ENCODE measurements at places on chromosomes 7 and 10. TPM values are rescaled to one million over a fixed set of nuclear protein-coding genes. Genes with fewer than 3 reads are reported as not detected.

Gene DENND2A
- polyA plus RNA-seq, result not detected

DNA sequence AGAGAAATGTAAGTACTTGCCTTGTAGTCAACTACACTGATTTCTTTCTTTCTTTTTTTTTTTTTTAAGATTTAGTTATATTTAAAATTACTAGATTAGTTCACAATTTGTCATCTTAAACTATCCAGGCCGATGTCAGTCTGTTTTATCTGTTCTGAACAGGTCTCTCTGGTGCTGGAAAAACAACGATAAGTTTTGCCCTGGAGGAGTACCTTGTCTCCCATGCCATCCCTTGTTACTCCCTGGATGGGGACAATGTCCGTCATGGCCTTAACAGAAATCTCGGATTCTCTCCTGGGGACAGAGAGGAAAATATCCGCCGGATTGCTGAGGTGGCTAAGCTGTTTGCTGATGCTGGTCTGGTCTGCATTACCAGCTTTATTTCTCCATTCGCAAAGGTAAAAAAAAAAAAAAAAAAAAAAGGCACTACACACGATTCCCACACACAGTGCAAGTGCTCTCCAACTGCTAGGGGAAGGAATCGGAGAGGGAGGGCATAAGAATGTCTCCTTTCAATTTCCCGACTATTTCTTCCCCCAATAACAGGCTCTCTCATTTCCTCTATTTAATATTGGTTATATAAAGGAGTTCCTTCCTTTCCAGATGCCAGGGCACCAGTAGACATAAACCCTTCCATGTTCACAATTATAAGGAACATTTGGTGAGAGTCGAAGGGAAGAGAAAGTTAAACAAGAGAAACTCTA is 53.4 kb downstream of the PAPSS2 start:
- no peaks in the 10 kb centered on the region for H3K27me3 ChIP-seq
- H3K4me1 ChIP-seq, result no peaks in the 10 kb centered on the region
- DNase-seq, result no peak
- H3K27ac ChIP-seq, result no peak overlapping the region
- H3K4me3 ChIP-seq, result no peak overlapping the region
- H3K36me3 ChIP-seq, result no peaks in the 10 kb centered on the region

GRCh38 chr7:155296788-155297516 is 726 bp upstream of the INSIG1 start:
- peaks cover 3% of the 10 kb centered on the region for H3K36me3 ChIP-seq
- peak overlapping the region; percentile 80 for H3K27ac ChIP-seq
- H3K4me3 ChIP-seq, result peak overlapping the region; percentile 77
- DNase-seq, result no peak
- peaks cover 6% of the 10 kb centered on the region for H3K4me1 ChIP-seq

- no peak overlapping the region for H3K4me3 ChIP-seq
- H3K4me1 ChIP-seq, result no peaks in the 10 kb centered on the region
- no peak overlapping the region for H3K27ac ChIP-seq
- no peaks in the 10 kb centered on the region for H3K36me3 ChIP-seq
These were observed 392.2 kb upstream of the NFE2L3 start for GRCh38 chr7:25759748-25760147.

Gene PHKG1
- polyA plus RNA-seq, result 0.31 TPM

DNA sequence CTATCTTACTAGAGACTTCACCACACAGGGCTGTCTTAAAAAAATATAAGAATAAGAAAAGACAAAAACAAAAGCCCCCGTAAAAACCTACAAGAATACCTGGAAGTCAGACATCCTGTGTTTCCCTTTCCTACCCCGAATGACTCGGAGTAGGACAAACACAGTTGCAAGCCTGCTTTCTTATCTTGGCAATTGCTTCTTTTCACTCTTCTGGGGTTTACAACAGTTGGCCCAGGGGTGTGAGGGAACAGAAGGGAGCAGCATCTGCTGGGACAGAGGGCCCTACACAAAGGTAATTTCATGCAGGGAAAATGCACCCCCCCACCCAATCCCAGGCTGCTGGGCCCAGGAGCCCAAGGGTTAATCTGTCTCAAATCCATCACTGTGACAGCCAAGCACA is 220.6 kb downstream of the ARHGAP12 start:
- no peak overlapping the region for H3K4me3 ChIP-seq
- peak overlapping the region; percentile 92 for H3K27ac ChIP-seq
- peaks cover 31% of the 10 kb centered on the region for H3K4me1 ChIP-seq
- no peak for DNase-seq
- no peaks in the 10 kb centered on the region for H3K27me3 ChIP-seq
- H3K36me3 ChIP-seq, result no peaks in the 10 kb centered on the region

DNA sequence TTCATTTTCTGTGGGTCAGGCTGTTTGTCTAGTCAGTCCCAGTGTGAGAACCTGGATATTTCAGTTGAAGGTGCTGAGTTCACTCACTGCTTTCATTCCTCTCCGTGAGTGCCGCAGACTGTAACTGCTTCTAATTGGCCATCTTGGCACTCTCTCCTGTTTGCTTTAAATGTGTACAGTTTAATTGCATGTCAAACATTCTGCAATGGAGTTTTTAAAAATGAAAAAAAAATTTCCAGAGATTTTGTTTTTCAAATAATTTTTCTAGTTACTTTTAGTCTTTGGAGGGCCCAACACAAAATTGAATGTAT is 87.8 kb downstream of the CCSER2 start:
- H3K4me1 ChIP-seq, result no peaks in the 10 kb centered on the region
- DNase-seq, result no peak
- no peak overlapping the region for H3K4me3 ChIP-seq
- H3K27ac ChIP-seq, result no peak overlapping the region
- no peaks in the 10 kb centered on the region for H3K36me3 ChIP-seq
- no peaks in the 10 kb centered on the region for H3K27me3 ChIP-seq

DNA sequence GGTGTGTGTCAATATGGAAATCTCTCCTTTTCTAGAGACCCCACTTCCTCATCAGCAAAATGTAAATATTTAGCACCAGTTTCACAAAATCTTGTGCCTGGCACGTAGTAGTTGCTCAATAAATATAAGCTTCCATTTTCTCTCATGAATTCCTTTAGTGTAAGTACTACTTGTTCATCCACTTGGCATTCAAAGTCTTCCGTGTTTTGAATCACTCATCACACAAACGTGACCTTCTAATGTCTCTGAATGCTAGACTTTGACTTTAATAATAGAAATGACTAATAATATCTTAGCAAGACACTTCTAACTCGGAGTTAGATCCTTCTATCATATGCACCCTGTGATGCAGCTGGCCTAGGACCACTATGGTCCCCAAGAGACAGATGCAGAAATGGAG is 168.7 kb upstream of the ZNF32 start:
- H3K4me3 ChIP-seq, result no peak overlapping the region
- H3K27ac ChIP-seq, result no peak overlapping the region
- no peaks in the 10 kb centered on the region for H3K27me3 ChIP-seq
- H3K4me1 ChIP-seq, result peaks cover 17% of the 10 kb centered on the region
- no peaks in the 10 kb centered on the region for H3K36me3 ChIP-seq
- no peak for DNase-seq

GRCh38 chr10:96513305-96513697 is 425 bp downstream of the TLL2 start:
- peaks cover 6% of the 10 kb centered on the region for H3K27me3 ChIP-seq
- no peak overlapping the region for H3K27ac ChIP-seq
- H3K36me3 ChIP-seq, result no peaks in the 10 kb centered on the region
- H3K4me1 ChIP-seq, result peaks cover 14% of the 10 kb centered on the region
- DNase-seq, result no peak
- H3K4me3 ChIP-seq, result peak overlapping the region; percentile 74

Gene NPFFR1
- polyA plus RNA-seq, result not detected

Gene ACTR3C
- 6.6 TPM for polyA plus RNA-seq

GRCh38 chr10:130438861-130439260 is 302.7 kb downstream of the GLRX3 start:
- H3K4me1 ChIP-seq, result no peaks in the 10 kb centered on the region
- no peak overlapping the region for H3K4me3 ChIP-seq
- H3K36me3 ChIP-seq, result no peaks in the 10 kb centered on the region
- H3K27ac ChIP-seq, result no peak overlapping the region
- no peak for DNase-seq
- H3K27me3 ChIP-seq, result no peaks in the 10 kb centered on the region

DNA sequence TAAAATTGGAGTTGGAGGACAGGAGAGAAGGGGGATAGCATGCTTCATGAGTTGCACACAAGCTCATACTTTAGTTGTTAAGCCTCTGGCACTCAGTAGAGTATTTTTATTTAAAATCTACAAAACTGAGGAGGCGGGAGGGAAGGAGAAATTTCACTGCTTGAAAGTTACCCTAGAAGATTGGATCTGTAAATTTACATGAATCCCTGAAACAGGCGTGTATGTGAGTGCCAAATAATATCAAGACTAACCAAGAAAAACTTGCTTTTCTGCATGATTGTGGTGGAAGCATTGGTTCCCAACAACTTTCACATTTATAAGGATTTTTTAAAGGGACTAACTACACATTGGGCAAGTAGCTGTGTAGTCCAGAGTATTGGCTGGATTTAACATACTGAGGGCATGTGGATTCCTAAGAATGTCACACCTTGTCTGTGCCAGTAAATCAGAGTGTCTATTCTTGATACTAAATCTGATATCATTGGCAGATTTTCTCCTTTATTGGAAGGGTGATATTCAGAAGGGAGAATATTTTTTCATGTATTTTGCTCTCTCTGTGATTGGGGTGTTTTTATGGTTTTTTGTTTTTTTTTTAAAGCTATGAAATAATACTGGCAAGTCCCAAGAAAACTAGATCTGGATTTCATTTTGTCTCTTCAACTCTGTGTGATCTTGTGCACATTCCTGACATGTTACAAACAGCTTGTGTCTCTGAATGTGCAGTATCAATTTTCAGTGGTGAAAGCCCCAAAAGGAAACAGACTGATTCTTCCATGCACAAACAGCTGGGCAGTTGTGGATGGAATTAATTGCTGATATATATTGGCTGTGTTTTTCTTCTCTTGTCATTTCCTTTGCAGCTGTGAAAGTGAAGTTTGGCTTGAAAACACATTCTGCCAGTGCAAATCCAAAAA is 67.2 kb downstream of the ADD3 start:
- no peaks in the 10 kb centered on the region for H3K36me3 ChIP-seq
- peak overlapping the region; percentile 87 for H3K27ac ChIP-seq
- H3K4me1 ChIP-seq, result peaks cover 49% of the 10 kb centered on the region
- H3K4me3 ChIP-seq, result peak overlapping the region; percentile 19

- no peaks in the 10 kb centered on the region for H3K27me3 ChIP-seq
- H3K4me1 ChIP-seq, result no peaks in the 10 kb centered on the region
- no peak overlapping the region for H3K27ac ChIP-seq
- no peaks in the 10 kb centered on the region for H3K36me3 ChIP-seq
These were observed 327.7 kb downstream of the CXCL12 start for GRCh38 chr10:44056967-44057805.

GRCh38 chr7:7821517-7821916 is 103.1 kb upstream of the RPA3 start:
- no peaks in the 10 kb centered on the region for H3K27me3 ChIP-seq
- H3K4me1 ChIP-seq, result peaks cover 41% of the 10 kb centered on the region
- no peak overlapping the region for H3K4me3 ChIP-seq
- peak overlapping the region; percentile 53 for H3K27ac ChIP-seq
- no peaks in the 10 kb centered on the region for H3K36me3 ChIP-seq

Gene ATG9B
- 1.2 TPM for polyA plus RNA-seq

Gene SAMD8
- polyA plus RNA-seq, result 9.3 TPM

DNA sequence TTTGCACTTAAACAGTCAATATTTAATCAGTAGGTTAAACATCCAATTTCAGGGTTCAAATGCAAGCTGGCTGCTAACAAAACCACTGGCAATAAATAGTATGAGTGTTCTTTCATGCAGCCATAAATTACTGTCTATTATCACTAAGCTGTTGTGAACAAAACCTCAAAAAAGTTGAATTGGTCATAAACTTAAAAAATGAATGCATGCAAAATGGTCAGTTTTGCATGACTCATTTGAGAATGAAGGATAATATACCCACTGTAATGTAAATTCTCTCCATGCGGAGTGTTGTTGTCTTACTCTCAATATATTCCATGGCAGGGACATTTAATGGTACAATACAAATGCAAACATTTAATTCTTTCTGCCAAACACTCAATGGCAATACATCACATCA is 226.4 kb downstream of the MAGI2 start:
- H3K27ac ChIP-seq, result no peak overlapping the region
- no peaks in the 10 kb centered on the region for H3K36me3 ChIP-seq
- no peak overlapping the region for H3K4me3 ChIP-seq
- H3K4me1 ChIP-seq, result no peaks in the 10 kb centered on the region
- DNase-seq, result no peak

DNA sequence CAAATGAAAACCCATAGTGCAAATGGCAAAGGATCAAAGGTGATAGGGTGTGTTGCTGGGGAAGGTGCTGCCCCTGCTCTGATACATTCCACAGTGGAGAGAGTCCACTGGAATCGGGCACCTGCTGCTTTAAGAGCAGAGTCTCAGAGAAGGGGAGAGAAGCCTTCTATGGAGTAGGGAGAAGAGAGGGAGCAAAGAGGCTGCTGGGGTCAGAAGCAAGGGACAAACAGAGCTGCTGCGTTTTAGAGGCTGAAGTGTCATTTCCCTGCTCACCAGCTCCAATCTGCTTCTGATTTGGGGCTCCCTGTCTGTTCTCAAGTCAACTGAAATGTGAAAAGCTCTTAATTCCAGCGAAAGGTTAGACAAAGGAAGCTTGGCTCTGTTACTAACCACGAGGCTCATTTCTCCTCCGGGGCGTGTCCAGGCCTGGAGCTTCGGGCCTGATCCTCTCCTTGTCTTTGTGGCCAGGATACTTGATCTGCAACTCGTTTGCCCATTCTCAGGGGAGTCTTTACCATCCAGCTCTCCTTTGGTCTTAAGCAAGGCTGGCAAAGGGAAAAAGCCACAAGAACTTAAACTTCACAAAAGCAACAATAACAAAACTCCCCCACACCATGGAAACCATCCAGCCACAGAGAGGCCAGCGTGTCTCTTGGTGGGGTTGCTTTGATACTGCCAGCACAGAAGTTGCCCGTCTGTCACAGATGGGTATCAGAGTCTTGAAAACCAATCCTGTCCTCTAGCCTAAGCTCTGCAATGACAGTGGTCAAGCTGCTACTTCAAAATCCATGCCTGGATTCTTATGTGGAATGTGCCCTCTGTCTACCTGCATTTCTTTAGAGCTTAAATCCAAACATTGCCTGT is 692.6 kb downstream of the SUGCT start:
- H3K4me1 ChIP-seq, result no peaks in the 10 kb centered on the region
- no peak for DNase-seq
- no peaks in the 10 kb centered on the region for H3K27me3 ChIP-seq
- H3K36me3 ChIP-seq, result no peaks in the 10 kb centered on the region
- no peak overlapping the region for H3K27ac ChIP-seq
- no peak overlapping the region for H3K4me3 ChIP-seq

Gene PLA2G12B
- polyA plus RNA-seq, result not detected

Gene TFAM
- 131 TPM for polyA plus RNA-seq

GRCh38 chr7:131328377-131329175 is 900 bp downstream of the MKLN1 start:
- peak overlapping the region; percentile 88 for H3K4me3 ChIP-seq
- DNase-seq, result no peak
- H3K27ac ChIP-seq, result peak overlapping the region; percentile 97
- H3K4me1 ChIP-seq, result 0 out of 2 replicates have a peak, but pooled peaks cover 3% of the 10 kb centered on the region

Gene TIMM23
- polyA plus RNA-seq, result 237 TPM

Gene FKBP6
- not detected for polyA plus RNA-seq

- H3K4me1 ChIP-seq, result no peaks in the 10 kb centered on the region
- no peak overlapping the region for H3K27ac ChIP-seq
- no peak overlapping the region for H3K4me3 ChIP-seq
- DNase-seq, result no peak
These were observed 9.1 kb downstream of the LOXL4 start for GRCh38 chr10:98258683-98259454.

All from GM12878 (cell line).